Foreskin fibroblast (primary cell): ENCODE measurements at places on chromosomes 4 and X.
A peak's percentile ranks its signal among the peaks of the same experiment; 100 is the strongest.

GRCh38 chrX:149531599-149531998 lies 9.2 kb upstream of the EOLA1 start:
- DNase-seq, result no peak

GRCh38 chr4:111228874-111229273 lies 606.0 kb upstream of the PITX2 start:
- DNase-seq, result peak; percentile 77

GRCh38 chr4:24473309-24473721 lies 111.0 kb downstream of the DHX15 start:
- DNase-seq, result peak; percentile 27

DNA sequence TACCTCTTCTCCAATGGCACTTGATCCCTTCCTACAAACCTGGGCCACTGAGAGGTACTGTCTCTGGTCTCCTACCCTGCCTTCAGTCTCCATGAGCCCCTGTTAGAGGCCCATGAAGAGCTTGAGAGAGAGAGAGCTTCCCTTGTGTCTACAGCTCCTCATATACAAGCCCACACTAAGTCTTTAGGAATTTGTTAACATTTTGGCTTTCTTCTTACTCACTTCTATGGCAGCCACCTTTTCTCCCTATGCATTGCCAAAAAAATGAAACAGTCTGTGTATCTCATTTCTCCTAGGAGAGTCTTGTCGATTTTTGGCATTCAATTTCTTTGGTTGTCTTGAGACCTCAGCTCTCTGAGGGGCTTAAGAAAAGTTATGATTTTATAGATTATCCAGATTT lies 90.9 kb upstream of the LNX1 start:
- DNase-seq, result peak; percentile 72

DNA sequence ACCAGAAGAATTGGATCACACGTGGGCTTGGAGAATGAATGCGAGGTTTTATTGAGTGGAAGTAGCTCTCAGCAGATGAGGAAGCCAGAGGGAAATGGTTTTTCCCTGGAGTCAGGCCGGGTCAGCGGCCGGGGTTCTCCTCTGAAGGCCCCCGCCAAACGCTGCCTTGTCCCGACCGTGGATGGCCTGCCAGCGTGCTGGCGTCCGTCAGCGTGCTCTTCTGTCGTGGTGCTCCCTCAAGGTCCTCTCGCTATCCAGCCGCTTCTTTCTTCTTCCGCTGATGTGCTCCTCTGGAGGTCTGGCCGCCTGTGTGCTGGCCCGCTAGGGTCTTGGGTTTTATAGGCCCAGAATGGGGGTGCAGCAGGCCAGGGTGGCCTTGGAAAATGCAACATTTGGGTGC lies 632.2 kb downstream of the TRAM1L1 start:
- no peak for DNase-seq

DNA sequence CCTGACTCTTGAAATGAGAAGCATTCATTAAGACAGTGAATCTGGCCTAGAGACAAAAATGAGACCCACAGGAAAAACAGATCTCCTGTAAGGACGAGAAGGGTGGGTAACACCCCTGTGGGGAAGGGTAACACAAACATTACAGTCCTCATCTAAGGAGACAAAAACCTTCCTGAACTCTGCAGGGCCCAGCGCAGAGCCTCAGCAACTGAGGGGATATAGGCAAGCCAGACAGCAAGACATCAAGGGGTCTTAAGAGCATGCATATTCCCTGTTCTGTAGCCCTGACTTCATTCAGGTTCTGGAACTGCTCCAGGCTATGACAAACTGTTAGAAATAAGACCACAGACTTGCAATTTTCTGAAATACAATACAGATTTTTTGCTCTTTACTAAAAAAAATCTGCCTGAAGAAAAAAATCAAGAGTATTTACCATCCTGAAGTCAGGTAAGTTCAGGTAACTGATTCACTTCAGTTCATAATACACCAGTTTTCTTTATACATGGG lies 15.5 kb downstream of the COX18 start:
- peak; percentile 32 for DNase-seq

DNA sequence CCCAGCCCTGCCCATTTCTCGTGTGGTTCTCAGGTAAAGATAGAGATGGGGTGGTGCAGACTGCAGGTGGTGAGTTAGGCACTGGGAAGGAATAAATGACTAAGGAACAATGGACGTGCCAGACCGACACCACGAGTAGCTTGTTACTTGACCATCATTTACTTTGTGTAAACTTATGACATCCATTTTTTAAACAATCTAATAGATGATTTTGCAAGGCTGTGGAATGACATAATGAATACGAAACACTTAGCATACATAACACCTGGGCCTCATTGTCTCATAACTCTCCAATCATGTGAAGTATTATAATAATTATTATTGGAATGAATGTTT lies 137.3 kb upstream of the CPEB2 start:
- no peak for DNase-seq

DNA sequence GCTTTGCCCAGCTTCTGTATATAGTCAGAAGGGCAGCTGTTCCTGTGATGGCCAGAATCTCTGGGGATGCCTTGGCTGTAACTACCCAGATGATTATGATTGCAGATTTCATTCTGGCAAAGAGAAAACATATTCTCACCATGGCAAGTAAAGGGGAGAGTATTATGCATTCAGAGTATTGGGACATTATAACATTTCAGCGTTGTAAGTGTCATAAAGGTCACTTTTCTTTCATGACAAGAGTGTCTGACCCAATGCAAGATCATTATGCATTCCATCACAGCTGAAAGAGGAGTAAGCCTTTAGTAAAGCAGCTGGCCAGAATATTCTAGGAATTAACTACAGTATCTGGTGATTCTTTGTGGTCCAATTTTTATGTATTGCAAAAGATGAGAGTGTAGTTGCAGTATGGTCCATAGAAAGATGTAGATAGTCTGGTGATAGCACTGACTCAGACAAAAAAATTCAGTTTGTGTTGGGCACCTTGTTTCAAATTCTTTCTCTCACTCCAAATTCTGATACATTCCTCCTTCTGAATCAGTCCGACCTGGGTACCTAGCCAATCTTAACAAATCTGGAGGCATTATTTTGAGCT lies 2366.3 kb downstream of the PCDH7 start:
- peak; percentile 35 for DNase-seq

- DNase-seq, result peak; percentile 11
Observed at GRCh38 chrX:27966955-27967354, 14.3 kb downstream of the DCAF8L1 start.

GRCh38 chrX:107600366-107600765 lies 27.9 kb upstream of the PRPS1 start:
- DNase-seq, result no peak

GRCh38 chr4:154738426-154738825 lies 5.4 kb upstream of the LRAT start:
- no peak for DNase-seq
